GM23248 (cell line): ENCODE measurements at places on chromosomes 13 and 19.
A peak's percentile ranks its signal among the peaks of the same experiment; 100 is the strongest.

GRCh38 chr19:29815231-29815630 lies 3.4 kb downstream of the CCNE1 start:
- DNase-seq = no peak

GRCh38 chr13:77353995-77354394 lies 27.1 kb upstream of the MYCBP2 start:
- DNase-seq = no peak

DNA sequence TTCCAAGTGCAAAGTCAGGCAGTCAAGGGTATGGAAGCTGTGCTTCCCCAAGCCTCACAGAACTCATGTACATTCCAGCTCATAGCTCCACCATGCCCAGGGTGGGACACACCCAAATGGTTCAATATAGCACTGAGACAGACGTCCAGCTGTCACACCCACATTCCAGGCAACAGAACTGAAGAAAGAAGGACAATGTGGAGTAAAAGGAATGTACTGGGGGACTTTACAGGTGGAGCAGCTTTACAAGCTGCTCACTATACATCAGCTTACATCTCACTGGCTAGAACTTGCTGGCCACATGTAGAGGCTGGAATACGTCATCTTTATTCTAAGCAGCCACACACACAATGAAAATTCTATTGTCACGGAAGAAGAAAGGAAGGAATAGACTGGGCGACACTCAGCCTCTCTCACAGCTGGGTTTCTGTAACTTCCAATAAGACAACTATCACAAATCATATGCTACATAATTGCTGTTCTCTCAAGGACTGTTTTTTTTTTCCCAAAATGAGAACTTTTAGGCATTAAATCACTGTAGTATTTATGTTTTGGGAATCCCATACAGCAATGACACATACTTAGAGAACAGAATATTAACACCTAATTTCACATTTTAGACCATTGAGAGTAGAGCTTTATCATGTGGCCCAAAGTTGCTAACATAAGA lies 86.1 kb downstream of the KLF12 start:
- DNase-seq = peak; percentile 24

DNA sequence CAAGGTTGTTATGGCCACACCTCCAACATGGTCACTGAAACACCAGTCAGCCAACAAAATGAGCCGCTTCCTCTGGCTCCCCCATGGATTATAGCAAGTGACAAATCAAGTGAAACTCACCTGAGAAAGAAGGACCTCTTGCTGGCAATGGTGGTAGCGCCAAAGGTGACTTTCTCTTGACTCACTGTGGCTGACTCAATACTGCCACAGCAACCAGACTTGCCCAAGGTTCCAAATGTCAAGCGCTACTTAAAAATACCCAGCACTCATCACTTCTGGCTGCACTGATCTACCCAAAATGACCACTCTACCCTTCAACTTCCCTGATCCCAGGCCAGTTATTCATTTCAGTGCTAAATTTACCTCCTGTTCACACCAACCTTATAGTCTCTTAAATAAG lies 495.5 kb downstream of the FOXO1 start:
- DNase-seq = peak; percentile 11

GRCh38 chr19:44776402-44777096 lies 1.1 kb upstream of the CBLC start:
- DNase-seq = no peak

DNA sequence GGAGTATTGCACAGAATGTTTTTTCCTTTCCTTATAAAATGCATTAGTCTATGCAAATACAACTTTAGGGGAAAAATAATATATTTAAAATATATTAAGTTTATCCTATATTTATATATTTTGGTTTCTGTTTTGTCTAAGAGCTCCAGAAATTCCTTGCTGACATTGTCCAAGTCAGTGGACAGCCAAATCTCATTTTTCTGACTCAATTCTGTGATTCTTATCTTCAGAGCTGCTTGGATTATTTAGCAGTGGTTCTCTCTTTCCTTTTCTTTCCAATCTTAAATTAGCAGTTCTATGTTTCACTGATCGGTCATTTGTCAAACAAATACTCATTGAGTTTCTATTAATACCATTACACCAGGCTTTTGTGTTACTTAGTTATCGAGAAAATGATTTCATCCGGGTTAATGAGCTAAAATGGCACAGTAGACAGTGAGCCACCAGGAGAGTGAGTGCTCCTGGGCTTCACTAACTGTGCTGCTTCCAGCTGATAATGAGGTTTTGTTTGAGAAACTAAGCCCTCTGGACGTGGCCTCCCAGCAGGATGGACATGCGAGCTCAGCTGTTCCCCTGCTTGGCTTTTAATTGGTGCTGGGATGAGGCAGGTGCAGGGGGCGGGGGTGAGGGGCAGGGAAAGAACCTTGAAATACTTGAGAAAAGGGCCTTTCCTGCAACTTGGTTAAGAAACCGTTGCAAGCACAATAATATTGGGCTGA lies 44.0 kb downstream of the ATP11A start:
- DNase-seq = no peak

GRCh38 chr19:17687857-17688784 lies at the start of gene UNC13A:
TSS of gene UNC13A (minus strand) at chr19:17688354. CDS start at chr19:17688199, 155 bp downstream.
- DNase-seq = peak; percentile 58

- no peak for DNase-seq
Observed at GRCh38 chr13:51874651-51875050, 12.9 kb downstream of the CCDC70 start.

DNA sequence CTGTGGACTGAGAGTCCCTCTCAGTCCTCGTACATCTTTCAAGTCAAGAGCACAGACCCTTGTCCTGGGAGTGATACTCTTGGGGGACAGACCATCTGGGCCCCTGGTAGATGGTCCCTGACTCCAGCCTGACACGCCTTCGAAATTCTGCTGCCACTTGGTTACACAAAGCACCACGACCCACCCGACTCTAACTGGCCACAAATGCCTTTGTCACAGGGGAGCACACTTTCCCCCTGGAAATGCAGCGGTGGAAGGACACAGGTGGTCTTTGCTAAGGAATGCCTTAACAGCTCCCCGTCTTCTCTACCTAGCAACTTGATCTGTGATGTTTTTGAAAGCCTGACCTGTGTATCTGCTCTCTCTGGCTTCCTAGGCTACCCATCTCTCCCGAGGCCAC lies 13.8 kb upstream of the DHRS12 start:
- DNase-seq = no peak

- DNase-seq = peak; percentile 94
Observed at GRCh38 chr19:52535771-52536447, 8.4 kb downstream of the ZNF808 start.

GRCh38 chr19:45569619-45570421 lies 14.8 kb downstream of the OPA3 start:
- peak; percentile 68 for DNase-seq

- no peak for DNase-seq
Observed at GRCh38 chr13:63938851-63939250, 2523.2 kb upstream of the PCDH20 start.

GRCh38 chr13:76879203-76879882 lies 6.9 kb downstream of the KCTD12 start:
- DNase-seq = peak; percentile 94

- no peak for DNase-seq
Observed at GRCh38 chr13:42396501-42396900, 124.5 kb downstream of the AKAP11 start.

DNA sequence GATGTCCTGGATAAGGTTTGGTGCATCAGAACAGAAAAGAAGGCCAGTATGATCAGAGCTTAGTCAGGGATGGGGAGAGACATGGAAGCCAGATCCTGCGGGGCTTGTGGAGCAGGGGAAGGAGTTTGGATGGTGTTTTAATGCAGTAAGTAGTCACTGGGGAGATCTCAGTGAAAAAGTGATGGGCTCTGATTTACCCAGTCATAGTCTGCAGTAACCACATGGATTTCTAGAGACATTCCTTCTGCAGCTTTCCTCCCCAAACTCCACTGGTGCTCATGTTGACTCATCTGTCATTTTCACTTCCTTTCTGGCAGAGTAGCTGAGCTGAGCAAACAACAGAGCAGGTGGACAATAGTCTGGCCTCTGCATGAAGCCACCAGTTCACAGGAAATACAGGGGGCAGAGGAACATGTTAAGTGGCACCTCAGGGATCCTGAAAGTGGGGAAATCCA lies 144.1 kb downstream of the DPF1 start:
- DNase-seq = peak; percentile 93

DNA sequence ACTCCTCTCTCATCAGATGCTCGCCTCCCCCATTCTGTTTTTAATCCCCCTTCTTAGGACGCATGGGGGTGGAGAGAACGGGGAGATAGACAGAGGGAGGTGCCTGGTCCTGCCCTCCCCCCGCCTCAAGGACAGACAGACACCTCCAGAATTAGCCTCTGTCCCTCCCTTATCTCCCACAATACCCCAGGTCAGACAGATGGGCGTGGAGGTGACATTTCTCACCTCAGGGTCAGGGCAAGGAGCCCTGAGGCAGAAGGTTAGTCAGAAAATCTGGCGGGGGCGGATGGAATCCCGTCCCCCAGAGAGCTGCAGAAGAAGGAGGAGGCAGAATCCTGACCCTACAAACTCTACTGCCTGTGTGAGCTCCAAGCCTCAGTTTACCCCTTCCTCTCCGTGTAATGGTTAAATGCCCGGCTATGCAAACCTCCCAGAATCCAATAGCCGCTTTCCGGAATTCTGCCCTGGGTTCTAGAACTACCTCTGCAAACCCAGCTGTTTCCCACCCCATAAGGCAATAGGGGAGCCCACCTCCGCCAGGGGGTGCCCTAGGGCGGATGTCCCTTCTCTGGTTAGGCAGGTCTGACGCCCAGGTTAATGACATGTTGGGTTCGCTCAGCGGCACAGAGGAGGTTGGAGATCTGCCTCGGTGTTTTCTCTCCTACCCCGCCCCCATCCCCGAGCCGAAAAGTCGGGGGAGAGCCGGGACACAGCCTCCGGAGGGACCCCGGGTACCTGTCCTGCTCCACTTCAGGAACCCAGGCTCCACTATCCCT lies 900 bp downstream of the PPP1R13L start:
- peak; percentile 41 for DNase-seq

DNA sequence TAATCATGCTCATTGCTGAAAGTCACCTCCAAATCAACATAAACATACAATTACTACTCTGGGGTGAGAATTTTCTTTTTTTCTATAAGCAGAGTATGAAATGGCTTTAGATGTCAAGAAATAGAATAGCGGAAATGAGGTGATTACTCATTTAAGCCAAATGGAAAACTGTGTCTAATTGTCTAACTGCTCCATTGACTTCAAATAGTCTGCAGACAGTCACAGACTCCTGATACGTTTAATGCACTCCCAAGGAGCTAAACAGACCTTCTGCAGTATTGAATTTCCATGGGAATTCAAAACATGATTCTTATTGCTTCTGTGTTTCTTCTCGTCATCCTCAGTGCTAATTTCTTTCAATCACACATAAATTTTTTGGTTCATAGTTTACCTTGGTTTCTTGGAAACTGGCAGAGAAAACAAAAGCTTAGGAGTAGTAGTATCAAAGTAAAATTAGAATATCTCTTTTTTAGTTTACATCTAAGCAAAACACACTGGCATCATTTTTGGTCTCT lies 865.2 kb upstream of the SLC10A2 start:
- DNase-seq = no peak

DNA sequence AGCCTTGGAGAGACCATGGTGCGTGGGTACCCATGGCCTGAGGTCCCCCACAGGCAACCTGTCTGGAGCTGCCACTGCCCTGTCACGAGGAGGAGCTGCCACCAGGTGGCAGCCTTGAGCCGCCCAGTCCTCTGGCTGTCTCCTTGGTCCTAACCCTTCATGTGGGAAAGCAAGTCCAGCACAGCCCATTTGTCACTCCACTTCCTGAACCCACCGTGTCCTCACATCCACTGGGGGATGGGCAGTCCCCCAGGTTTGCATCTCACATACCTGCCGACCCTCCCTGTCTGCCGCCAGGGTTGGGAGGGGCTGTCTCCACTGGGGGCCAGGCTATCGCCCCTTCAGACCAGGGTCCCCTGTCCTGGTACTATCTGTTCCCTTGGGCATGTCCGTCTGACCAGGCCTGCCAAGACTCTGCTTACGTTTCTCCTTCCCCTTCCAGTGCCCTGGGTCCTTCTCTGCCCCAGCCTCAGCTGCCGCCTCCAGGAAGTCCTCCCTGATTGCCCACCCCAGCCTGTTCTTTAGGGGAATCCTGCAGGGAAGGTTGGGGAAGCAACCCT lies 4.5 kb downstream of the FAM174C start:
- peak; percentile 82 for DNase-seq

DNA sequence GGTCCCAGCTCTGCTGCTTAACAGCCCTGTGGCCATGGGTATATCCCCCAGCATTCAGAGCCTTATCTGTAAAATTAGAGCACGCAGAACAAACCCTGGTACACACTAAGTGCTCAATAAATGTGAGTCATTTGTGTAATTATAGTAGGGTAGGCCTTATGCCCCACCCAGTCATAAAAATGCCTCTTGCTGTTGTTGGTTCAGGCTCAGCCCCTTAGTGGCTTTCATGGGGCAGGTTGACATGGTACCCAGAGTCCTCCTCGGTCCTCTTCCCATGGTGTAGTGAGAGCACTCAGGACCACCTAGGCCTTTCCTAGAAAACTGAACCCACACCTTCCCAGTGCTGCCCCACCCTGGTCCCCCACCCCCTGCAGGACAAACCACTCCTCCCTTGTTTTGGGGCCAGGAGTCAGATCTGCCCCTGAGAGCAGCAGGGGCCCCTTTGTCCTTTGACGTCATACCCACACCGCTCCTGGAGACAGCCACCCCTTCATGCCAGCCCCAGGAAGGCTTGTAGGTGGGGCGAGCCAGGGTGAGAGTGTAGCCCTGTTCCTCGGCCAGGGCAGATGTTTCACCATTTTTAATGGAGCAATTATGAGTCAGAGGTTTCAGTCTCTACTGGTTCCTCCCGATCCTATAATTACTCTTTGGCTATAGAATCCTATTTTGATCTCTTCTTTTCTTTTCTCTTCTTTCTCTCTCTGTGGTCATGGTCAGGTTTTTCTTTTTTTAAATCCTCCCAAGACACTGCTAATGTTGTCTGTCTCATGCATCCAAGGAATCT lies 36.8 kb downstream of the ACTN4 start:
- DNase-seq = peak; percentile 97

- no peak for DNase-seq
Observed at GRCh38 chr13:47650209-47650608, 350.9 kb downstream of the SUCLA2 start.

DNA sequence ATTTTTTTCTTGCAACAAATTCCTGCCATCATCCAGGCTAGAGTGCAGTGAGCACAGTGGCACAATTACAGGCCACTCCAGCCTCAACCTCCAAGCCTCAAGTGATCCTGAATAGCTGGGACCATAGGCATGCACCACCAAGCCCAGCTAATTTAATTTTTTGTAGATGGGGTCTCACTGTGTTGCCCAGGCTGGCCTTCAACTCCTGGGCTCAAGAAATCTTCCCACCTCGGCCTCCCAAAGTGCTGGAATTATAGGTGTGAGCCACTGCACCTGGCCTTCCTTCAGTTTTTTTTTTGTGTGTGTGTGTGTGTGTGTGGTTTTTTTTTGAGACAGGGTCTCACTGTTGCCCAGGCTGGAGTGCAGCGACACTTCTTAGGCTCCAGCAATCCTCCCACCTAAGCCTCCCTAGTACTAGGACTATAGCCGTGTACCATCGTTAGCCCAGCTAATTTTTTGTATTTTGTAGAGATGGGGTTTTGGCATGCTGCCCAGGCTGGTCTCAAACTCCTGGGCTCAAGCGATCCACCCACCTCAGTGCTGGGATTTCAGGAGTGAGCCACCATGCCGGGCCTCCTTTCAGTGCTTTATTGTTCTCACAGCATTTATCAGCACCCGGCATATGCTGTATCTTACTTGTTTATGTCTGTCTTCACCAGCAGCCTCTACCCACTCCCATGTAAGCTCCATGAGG lies 5.9 kb upstream of the SRRM5 start:
- DNase-seq = no peak

GRCh38 chr13:105665284-105665683 lies 870.2 kb downstream of the EFNB2 start:
- DNase-seq = no peak

GRCh38 chr13:50685491-50685890 lies 158.0 kb downstream of the DLEU7 start:
- peak; percentile 40 for DNase-seq
